ENCODE measurements at places on chromosomes 3 and 15. TPM values are rescaled to one million over a fixed set of nuclear protein-coding genes. Genes with fewer than 3 reads are reported as not detected.

DNA sequence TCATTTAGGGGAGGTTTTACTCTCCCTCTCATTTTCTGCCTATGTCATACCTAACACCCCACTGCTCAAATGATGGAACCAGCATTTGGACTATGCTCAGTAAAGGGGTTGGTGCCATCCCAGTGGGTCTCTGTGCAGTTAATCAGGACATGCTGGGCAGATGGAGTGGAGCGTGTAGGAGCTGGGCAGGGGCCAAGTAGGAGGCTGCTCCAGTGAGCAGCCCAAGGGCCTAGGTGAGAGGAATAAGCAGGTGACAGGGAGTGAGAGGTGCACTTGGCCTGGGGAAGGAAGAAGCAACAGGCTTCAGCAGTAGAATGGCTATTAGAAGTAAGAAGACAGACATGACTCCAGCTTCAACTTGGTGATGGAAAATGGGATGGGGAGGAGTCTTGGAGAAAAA lies 72.2 kb downstream of the EPHB1 start:
- no peak overlapping the region for H3K4me3 ChIP-seq
- no peaks in the 10 kb centered on the region for H3K36me3 ChIP-seq
- H3K27me3 ChIP-seq = peaks cover 8% of the 10 kb centered on the region
- no peak overlapping the region for H3K27ac ChIP-seq
- no peaks in the 10 kb centered on the region for H3K4me1 ChIP-seq

DNA sequence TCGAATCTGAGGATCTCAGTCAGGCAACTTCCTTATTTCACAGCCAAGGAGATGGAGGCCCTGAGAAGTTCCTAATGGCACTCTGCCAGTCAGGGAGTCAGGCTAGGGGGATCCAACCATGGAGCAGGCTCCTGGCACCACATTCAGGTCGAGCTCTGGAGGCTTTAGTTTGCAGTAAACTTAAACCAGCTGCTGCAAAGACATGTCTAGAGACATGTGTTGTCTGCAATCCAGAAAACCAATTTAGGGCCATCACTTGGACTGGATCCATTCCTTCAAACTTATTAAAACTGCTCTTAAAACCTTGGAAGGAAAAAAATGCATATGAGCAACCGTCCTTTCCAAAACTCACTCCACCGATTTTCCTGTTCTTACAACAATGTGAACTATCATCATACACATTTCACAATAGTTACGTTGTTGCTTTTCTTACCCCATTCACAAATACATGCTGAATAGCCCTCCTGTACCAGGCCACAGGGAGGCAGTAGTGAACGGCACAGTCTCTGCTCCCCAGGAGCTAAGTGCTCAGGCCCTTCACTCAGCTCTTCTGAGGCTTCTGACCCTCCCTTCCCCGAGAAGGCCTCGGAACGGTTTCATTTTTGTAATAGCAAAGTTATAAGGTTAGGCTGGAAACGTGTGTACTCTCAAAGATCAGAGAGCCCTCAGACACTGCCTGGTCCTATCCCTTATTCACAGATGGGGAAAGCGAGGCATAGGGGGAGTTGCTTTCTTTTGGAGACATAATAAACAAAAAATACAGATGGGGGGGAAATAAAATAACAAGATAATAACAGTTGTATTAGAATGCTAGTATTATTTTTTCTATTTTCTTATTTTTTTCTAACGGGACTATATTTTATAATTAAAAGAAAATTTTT lies 20.1 kb downstream of the RFT1 start:
- H3K27me3 ChIP-seq = no peaks in the 10 kb centered on the region
- no peak overlapping the region for H3K27ac ChIP-seq

DNA sequence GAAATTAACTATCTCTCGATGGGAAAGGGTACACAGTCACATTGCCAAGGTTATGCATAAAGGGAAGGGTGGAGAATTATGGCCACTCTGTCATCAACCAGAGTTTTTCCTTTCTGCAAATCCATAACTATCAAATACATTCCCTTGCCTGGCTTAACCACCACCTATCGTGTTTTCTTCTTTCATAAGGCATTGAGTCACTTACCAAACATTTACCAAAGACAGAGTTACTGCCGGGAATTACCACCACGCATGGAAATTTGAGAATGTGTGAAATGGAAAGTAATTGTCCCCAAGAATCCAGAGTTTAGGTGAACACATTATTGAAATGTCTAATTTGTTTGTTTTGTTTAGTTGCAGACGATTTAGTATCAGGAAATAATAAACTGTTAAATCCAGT lies 134.3 kb upstream of the LRRN1 start:
- H3K4me3 ChIP-seq = no peak overlapping the region
- H3K36me3 ChIP-seq = no peaks in the 10 kb centered on the region
- H3K27ac ChIP-seq = no peak overlapping the region
- H3K4me1 ChIP-seq = no peaks in the 10 kb centered on the region
- H3K27me3 ChIP-seq = no peaks in the 10 kb centered on the region
- DNase-seq = no peak

DNA sequence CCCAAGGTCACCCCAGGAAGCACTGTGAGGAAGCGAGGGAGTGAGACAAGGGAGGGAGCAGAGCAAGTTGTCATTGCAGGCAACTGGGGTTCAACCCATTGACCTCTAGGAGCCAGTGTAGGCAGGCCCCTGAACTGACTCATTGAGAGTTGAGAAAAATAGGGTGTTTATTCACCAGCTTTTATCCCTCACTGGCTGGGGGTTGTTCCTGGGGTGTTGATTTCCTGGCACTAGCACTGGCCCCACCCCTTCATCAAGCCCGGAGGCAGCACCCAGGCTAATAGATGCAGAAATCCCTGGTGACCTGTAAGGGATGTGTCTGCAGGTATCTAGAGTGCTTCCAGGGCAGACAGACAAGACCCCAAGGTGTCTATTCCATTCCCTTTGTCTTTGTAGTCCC lies 183.9 kb downstream of the ARRDC4 start:
- no peaks in the 10 kb centered on the region for H3K36me3 ChIP-seq
- H3K27ac ChIP-seq = no peak overlapping the region
- H3K4me3 ChIP-seq = no peak overlapping the region
- no peak for DNase-seq

DNA sequence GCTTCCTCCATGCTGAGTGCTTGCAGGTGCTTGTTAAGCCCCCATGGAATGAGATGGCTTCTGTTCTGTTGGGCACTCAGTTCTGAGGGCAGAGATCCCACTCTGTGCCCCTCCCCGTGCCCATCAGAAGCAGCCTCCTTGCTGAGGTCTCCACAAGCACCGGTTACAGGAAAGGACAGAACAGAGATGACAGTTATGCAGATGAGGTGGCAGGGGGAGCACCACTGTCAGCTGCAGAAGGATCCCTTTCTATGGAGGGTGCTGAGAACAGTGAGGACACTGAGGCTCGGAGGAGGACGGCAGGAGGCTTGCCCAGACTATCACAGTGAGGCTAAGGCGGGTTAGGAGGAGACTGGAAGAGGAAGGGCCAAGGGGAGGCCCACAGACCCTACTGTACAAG lies 12.4 kb downstream of the CACNA2D2 start:
- no peak for DNase-seq
- no peaks in the 10 kb centered on the region for H3K36me3 ChIP-seq
- peaks cover 6% of the 10 kb centered on the region for H3K4me1 ChIP-seq
- no peak overlapping the region for H3K27ac ChIP-seq

GRCh38 chr3:141275511-141275910 lies 43.9 kb downstream of the PXYLP1 start:
- H3K27ac ChIP-seq = no peak overlapping the region
- H3K4me1 ChIP-seq = no peaks in the 10 kb centered on the region
- H3K4me3 ChIP-seq = no peak overlapping the region
- H3K36me3 ChIP-seq = peaks cover 13% of the 10 kb centered on the region

DNA sequence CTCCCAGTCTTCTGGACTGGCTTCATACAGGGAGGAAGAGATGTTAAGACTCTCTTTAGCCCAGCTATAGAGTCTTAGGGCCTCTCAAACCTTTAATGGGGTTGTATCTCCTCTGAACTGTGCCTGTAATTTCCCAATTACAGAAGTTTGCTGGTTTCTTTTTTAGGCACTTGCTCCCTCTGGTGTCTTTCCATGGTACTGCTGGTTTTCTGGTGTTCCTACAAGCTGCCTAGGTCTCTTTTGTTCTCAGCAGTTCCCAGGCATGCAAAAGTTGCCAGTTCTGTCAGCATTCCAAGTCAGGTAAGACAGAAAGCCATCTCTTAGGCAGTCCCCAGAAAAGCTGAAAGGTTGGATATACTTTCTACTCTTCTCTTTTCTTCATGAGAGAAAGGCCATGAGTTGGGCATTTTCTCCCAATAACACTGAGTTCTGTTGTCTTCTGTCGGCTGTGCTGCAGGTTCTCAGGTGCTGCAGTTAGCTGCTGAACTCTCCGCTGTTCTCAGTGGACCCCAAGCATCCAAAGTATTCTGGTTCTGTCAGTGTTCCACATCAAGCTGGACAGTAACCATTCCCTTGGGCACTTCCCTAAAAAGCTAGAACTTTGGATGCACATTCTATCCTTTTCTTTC lies 54.4 kb upstream of the EHHADH start:
- peaks cover 4% of the 10 kb centered on the region for H3K36me3 ChIP-seq
- H3K4me1 ChIP-seq = no peaks in the 10 kb centered on the region
- H3K4me3 ChIP-seq = no peak overlapping the region
- DNase-seq = peak; percentile 94
- H3K27me3 ChIP-seq = no peaks in the 10 kb centered on the region

GRCh38 chr15:92937901-92938300 lies 37.8 kb downstream of the CHD2 start:
- no peaks in the 10 kb centered on the region for H3K27me3 ChIP-seq
- peaks cover 94% of the 10 kb centered on the region for H3K36me3 ChIP-seq
- H3K4me1 ChIP-seq = peaks cover 12% of the 10 kb centered on the region
- no peak overlapping the region for H3K4me3 ChIP-seq
- no peak overlapping the region for H3K27ac ChIP-seq
- no peak for DNase-seq

DNA sequence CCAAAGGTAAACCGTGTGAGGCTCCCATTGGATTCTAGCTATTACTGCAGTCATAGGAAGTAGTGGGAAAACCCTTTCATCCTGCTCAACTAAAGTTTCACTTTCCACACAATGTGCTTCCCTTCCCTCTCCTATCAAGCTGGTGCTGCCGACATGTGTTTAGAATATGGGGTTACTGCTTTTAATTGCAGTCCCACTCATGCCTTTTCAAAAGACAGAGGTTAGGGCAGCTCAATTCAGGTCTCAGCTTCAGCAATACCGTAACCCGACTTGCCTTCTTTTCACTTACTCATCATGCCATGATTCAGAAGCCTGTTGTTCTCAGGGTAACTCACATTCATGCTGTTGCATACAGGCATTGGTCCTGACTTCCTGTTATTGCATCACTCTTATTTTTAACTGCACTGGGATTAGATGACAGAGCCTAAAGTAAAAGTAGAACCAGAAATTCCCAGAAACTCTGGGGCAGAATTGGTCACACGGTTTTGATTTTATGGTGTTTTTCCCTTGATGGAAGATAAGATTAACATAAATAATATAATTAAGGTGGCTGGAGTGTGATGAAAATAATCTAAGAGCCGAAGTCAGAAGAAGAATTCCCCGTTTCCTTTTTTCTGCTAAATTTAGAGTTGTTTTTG lies 45.7 kb downstream of the C2CD4B start:
- no peak overlapping the region for H3K27ac ChIP-seq
- H3K4me3 ChIP-seq = no peak overlapping the region
- no peaks in the 10 kb centered on the region for H3K27me3 ChIP-seq
- no peak for DNase-seq
- no peaks in the 10 kb centered on the region for H3K4me1 ChIP-seq

DNA sequence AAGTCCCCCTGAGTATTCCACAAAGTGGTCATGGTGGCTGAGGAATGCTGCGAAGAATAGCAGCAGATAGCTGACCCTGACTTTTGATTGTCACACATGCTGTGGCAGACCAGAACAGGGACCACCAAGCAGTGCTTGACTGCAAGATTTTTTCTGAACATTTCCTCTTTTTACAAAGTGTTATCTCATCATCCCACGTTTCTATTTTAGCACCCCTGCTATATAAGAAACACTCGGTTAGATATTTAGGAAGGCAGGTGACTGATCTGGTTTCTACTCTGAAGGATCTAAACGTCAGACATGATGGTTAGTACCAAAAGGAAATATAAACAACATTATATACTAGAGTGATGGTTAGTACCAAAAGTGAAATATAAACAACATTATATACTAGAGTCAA lies 9.1 kb downstream of the SLC25A26 start:
- H3K27me3 ChIP-seq = no peaks in the 10 kb centered on the region
- DNase-seq = no peak
- no peak overlapping the region for H3K27ac ChIP-seq
- no peaks in the 10 kb centered on the region for H3K4me1 ChIP-seq

DNA sequence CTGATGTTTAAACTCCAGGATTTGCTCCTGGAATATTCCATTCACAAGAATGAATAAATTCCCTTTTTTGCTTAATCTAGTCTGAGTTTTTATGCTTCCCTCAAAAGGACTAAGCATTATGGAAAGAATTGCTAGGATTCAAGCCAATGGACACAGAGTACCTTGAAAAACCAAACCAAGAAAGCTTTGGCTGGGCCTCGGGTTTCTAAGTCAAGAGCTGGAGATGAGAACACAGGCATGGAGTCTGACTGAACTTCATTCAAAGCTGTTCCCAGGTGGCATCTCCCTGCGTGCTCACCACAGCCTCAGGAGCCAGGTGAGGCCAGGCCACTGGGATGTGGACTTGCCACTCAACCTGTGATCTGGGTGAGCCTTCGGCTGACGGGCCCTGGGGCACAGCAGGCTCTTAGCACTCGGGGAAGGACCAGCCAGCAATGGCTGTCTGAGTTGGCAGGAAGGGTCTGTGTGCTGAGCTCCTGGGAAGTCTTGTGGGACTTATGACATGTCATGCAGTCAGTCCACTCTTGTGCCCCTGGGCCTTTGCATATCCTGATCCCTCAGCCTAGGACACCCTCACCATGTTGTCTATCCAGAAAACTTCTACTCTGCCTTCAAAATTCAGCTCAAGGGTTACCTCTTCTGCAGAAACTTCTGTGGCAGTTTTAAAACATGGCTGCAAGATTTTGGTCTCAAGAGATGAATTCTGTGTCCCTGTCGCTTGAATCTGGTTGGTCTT lies 21.8 kb downstream of the CRABP1 start:
- H3K4me1 ChIP-seq = no peaks in the 10 kb centered on the region
- no peaks in the 10 kb centered on the region for H3K36me3 ChIP-seq
- no peaks in the 10 kb centered on the region for H3K27me3 ChIP-seq
- H3K4me3 ChIP-seq = no peak overlapping the region

GRCh38 chr3:72192572-72192971 lies 407.6 kb upstream of the PROK2 start:
- H3K4me1 ChIP-seq = peaks cover 11% of the 10 kb centered on the region
- DNase-seq = no peak
- H3K27ac ChIP-seq = no peak overlapping the region
- H3K27me3 ChIP-seq = no peaks in the 10 kb centered on the region

CHRNA3 gene
- total RNA-seq = 3.5 TPM

ROPN1B gene
- not detected for total RNA-seq

SLC7A14 gene
- total RNA-seq = 0.42 TPM

FETUB gene
- total RNA-seq = not detected

PARP15 gene
- total RNA-seq = 0.27 TPM

PAK6 gene
- total RNA-seq = 6.6 TPM

NR1I2 gene
- total RNA-seq = 0.12 TPM

SYNPR gene
- not detected for total RNA-seq

PIERCE2 gene
- total RNA-seq = 3.6 TPM

LRRC2 gene
- total RNA-seq = 10.2 TPM

RTP1 gene
- 1.4 TPM for total RNA-seq

Data from endodermal cell (in vitro differentiated cells).